ENCODE measurements at places on chromosomes 2 and 18.
A peak's percentile ranks its signal among the peaks of the same experiment; 100 is the strongest.

- DNase-seq, result no peak
These were observed 71.2 kb upstream of the COL3A1 start for GRCh38 chr2:188902901-188903491.

GRCh38 chr18:73119574-73119973 is 251.8 kb upstream of the NETO1 start:
- DNase-seq, result no peak

GRCh38 chr2:165863810-165864261 is 69.8 kb upstream of the GALNT3 start:
- peak; percentile 34 for DNase-seq

GRCh38 chr2:15307526-15307925 is 253.6 kb downstream of the NBAS start:
- no peak for DNase-seq

DNA sequence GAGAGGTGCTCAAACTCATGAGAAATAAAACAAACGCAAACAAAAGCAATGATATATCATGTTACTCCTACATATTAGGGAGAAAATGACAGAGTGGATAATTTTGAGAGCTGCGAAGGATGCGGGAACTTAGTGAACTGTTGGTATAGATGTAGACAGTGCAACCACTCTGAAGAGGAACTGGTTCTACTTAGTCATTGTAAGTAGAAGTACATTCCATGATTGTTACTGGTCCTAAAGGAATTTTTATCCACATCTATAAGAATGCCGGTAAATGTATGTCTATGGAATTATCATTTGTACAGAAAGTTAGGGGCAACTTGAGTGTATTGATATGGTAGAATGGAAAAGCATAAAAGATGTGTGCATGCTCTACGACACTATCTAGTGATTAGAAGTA is 1238.4 kb downstream of the LRP1B start:
- DNase-seq, result no peak

- DNase-seq, result no peak
These were observed 127.0 kb upstream of the BCL2L11 start for GRCh38 chr2:110993557-110994231.

- no peak for DNase-seq
These were observed 20.7 kb upstream of the CNRIP1 start for GRCh38 chr2:68340226-68341061.

- DNase-seq, result no peak
These were observed 836.6 kb downstream of the RNF144A start for GRCh38 chr2:7753777-7754176.

DNA sequence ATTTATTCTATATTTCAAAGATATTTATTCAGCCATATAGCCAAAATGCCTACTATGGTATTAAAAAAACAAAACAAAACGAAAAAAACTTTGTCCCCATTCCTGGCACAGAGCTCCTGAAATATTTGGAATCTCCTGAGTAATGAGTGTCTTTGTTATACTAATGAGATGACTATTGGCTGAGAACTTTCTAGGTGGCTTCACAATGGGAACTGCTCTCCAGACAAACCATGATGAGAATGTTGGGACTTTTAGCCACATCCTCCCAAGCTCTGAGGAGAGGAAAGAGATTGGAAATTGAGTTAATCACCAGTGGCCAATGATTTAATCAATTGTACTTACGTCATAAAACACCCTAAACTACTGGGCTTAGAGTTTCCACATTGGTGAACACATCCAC is 631.8 kb upstream of the SETBP1 start:
- peak; percentile 56 for DNase-seq

- DNase-seq, result peak; percentile 11
These were observed 327.0 kb upstream of the HS6ST1 start for GRCh38 chr2:128645631-128646030.

GRCh38 chr2:42196403-42197267 is 27.5 kb downstream of the EML4 start:
- peak; percentile 88 for DNase-seq

GRCh38 chr2:61277756-61278155 is 115.8 kb downstream of the C2orf74 start:
- peak; percentile 29 for DNase-seq

DNA sequence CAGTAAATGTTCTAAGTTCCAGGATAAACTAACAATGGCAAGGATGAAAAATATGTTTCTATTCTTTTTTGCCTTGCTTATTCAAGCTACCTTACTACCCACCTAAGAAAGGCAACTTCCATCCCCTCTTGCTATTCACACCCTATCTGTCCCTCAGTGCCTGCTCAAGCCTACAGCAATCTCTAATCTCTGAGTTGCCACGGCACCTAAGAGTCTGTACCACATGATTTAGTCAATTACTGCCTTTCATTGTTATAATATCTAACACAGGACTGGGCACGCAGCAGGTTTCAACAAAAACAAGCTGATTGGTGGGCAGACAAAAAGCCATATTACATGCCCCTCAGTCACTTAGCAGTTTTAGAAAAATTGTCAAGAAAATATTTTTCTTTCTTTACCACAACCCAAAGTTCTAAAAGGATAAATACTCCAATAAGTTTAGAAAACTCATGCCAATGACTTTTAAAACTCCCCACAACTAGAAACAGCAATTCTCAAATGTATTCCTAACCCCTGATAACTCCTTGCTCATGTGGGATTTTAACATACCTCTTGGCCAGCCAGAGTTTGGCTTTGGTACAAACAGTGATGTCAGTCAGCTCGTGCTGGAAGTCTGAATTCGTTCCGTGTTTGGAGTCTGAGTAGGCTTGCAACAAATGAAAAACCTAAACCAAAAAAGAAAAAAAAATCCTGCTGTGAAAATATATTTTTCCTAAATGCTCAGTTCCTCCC is 117.3 kb upstream of the ZFP36L2 start:
- no peak for DNase-seq

- DNase-seq, result no peak
These were observed 260.4 kb upstream of the DSEL start for GRCh38 chr18:67776929-67777328.

DNA sequence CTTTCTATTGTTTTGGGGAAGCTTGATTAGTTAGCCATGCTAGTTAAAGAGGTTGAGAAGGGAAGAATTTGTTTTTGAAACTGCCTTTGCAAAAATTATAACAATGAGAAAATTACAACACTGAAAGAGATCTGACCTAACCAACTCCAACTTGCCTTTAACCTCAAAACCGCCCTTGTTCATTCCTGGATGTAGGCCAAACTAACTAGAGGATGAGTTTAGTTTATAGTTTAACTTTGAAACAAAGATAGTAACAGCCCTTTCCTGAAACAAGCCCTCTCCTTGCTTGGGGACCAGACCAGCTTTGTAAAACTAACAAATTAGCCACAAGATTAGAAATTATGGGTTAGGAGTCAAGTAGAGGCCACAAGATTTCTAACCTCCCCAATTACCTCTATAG is 713.9 kb downstream of the CPS1 start:
- no peak for DNase-seq

- DNase-seq, result peak; percentile 2
These were observed 80.0 kb downstream of the CCDC93 start for GRCh38 chr2:117933884-117934354.

GRCh38 chr18:32769586-32770053 is 3.2 kb downstream of the KLHL14 start:
- DNase-seq, result peak; percentile 69

DNA sequence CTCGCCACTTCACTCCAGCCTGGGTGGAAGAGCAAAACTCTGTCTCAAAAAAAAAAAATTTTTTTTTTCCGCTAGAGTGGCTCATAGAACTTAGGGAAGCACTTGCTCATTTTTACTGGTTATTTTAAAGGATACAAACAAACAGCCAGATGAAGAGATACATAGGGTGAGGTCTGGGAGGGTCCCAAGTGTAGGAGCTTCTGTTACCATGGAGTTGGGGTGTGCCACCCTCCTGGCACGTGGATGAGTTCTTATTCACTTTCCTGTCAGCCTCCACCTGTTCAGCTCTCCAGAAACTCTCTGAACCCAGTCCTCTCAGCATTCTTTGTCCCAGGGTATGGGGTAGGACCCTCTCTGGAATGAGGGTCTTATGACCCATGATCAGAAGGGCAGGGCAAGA is 4.9 kb upstream of the MAT2A start:
- DNase-seq, result no peak

DNA sequence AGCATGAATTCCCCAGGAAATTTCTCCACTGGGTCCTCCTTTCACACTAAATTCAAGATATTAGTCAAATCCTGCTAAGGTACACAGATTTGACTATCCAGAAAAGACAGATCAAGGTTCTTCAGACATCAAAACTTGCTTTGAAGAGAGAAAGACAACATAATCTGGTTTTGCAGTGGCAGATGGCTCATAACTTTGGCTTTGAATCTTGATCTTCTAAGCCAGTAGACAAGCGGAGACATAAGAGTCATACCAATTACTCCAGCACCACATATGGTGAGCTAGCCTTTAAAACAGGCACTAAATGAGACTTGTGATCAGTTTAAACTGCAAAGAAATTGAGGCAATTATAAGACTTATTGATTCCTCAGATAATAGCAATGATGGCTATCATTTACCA is 29.3 kb downstream of the PDE11A start:
- DNase-seq, result no peak

GRCh38 chr2:45190481-45190942 is 181.3 kb upstream of the SIX2 start:
- DNase-seq, result peak; percentile 16

GRCh38 chr18:48902023-48902855 is 48.5 kb downstream of the SMAD7 start:
- DNase-seq, result no peak

DNA sequence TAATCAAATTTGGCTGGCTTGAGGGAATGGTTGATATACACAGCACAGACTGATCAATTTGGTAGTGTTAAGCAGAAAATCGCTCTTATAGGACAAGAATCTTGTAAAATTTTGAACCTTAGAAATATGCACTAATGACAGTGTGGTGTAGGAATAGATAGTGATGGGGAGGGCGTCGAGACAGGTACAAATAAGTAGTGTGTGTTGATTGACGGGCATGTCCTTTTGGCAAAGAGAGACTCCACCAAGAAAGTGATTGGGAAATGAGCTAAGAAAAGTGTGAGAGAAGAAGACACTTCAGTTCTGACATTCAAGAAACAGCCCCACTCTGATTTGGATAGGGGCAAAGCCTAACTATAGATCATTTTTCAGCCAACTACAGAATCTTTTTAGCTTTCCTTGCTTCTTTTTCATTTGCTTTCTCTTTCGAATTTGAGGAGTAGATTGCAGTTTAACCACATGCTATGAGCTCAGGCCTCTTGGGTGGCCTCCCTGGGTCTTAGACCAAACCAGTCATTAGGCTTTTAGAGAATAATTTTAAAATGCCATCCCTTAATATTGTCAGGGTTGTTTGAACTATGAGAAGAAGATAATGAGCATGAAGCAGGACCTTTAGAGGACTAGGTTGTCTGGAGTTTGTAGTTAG is 127.1 kb downstream of the CERS6 start:
- no peak for DNase-seq

- DNase-seq, result no peak
These were observed 38.4 kb downstream of the ADD2 start for GRCh38 chr2:70729647-70730046.

DNA sequence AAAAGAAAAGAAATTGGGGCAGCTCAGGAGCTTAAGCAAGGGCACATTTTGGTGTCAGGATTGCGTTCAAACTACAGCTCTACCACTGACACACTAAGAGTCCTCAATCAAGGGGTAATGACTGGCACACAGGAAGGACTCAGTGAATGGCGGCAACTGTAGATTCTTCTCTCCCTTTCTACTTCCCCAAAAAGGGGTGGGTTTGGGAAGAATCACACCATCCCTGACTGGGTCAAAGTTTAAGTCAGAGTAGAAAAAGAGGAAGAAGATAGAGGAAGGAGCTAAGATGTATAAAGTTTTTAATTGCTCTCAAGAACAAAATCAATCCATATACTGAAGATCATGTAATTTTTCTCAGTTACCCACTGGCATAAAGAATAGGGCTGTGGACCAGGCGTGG is 2.6 kb downstream of the NLRC4 start:
- no peak for DNase-seq

- DNase-seq, result no peak
These were observed 39.5 kb upstream of the FLACC1 start for GRCh38 chr2:201396595-201396994.

DNA sequence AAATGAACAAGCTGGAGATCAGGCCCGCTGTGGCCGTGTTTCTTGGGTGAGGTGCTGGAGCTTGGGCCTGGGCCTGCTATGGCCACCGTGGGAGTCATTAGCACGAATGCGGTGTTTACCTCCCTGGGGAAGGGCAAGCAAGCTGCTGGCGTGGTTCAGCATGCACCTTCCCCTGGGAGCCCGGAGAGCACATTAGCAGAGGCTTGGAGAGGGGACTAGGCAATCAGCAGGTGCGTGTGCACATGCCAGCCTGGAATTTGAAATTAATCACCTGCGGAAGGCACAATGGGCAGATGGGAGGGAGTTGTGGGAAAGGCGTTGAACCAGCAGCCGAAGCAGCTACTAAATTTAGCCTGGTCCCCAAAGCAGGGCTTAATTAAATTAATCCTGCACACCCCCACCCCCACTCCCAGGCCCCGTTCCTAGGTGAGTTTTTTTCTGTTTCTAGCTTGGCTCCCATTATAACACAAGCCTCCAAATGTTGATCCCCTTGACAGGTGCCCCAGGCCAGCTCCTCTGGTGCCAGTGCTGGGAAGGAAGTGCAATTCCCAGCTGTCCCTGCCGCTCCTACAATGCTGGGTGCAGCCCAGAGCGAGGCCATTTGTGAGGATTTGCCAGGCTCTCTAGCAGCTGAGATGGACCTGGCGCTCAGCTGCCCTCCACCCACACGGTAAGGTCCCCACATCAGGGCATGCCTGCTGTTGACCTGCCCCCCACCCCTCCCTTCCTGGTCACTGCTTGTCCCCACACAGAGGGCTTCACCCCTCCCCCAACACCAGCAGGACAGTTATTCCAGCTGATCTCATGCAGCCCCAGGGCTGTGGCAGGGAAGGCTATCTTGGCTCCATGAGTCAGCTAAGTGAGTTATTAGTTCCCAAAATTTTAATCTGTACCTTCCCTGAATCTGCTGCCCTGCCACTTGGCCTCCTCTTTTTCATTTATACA is 115.0 kb downstream of the ZBTB7C start:
- no peak for DNase-seq

DNA sequence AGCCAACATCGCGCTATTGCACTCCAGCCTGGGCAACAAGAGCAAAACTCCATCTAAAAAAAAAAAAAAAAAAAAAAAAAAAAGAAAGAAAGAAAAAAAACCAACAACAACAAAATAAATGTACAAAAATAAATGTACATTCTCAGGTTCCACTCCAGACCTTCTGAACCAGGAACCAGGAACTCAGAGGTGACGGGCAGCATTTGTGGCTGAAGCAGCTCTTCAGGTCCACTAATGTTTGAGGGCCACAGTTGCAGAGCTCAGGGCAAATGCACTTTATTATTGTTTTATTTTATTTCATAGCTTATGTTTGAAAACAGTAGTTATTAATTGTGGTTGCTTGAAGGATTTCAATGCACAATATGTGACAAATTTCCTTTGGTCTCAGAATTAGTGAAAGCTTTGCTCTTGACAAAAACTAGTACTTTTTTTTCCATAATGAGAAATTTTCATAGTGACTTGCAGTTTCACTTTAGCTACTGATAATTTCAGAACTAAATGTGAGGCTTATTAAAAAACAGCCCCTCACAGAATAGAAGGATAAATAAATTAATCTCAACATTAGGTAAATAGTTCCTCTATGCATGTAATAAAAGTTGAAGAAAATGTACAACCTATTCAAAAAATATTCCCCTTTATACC is 378.4 kb upstream of the SPHKAP start:
- DNase-seq, result no peak

GRCh38 chr2:160928854-160929301 is 231.3 kb upstream of the TANK start:
- no peak for DNase-seq

- no peak for DNase-seq
These were observed 86.8 kb upstream of the HS6ST1 start for GRCh38 chr2:128405467-128405900.

Measured in GM23338 (cell line).